ENCODE measurements at places on chromosomes 2 and 18. TPM values are rescaled to one million over a fixed set of nuclear protein-coding genes. Genes with fewer than 3 reads are reported as not detected.

The MEIS1 gene
- 12.3 TPM for total RNA-seq

The NEB gene
- total RNA-seq = under 0.01 TPM

The ASB18 gene
- not detected for total RNA-seq

The CABLES1 gene
- total RNA-seq = 8.7 TPM

The HOXD13 gene
- not detected for total RNA-seq

The PCARE gene
- total RNA-seq = not detected

The ITGB6 gene
- not detected for total RNA-seq

The DLGAP1 gene
- 0.65 TPM for total RNA-seq

The TMEM17 gene
- total RNA-seq = 1.4 TPM

The KRTCAP3 gene
- not detected for total RNA-seq

The TMEM163 gene
- 1.3 TPM for total RNA-seq

The CCT7 gene
- total RNA-seq = 378 TPM

The RGPD3 gene
- total RNA-seq = 0.90 TPM

The DSC3 gene
- 12.2 TPM for total RNA-seq

The KIAA2012 gene
- not detected for total RNA-seq

The SPATA3 gene
- not detected for total RNA-seq

The SLC9A2 gene
- total RNA-seq = not detected

The LINC00305 gene
- not detected for total RNA-seq

The NPAS2 gene
- 22.0 TPM for total RNA-seq

The LBX2 gene
- total RNA-seq = 2.1 TPM

The PROC gene
- not detected for total RNA-seq

The SRBD1 gene
- total RNA-seq = 11.8 TPM

The RNF25 gene
- total RNA-seq = 26.9 TPM

The CEP68 gene
- 7.6 TPM for total RNA-seq

The SP140 gene
- not detected for total RNA-seq

The KIF3C gene
- total RNA-seq = 10.0 TPM

The LAMA3 gene
- total RNA-seq = 1.8 TPM

The KYNU gene
- not detected for total RNA-seq

The HSPE1 gene
- 48.7 TPM for total RNA-seq

The RESP18 gene
- not detected for total RNA-seq

The PFN4 gene
- not detected for total RNA-seq

The RIT2 gene
- total RNA-seq = not detected

The DSG4 gene
- not detected for total RNA-seq

The TDRD15 gene
- total RNA-seq = not detected

The NAT8 gene
- not detected for total RNA-seq

Measured in cardiac atrium fibroblast (primary cell).